Upper lobe of left lung (tissue), 6 donors: ENCODE measurements at places on chromosomes 7 and 10.
A peak's percentile ranks its signal among the peaks of the same experiment; 100 is the strongest.

DNA sequence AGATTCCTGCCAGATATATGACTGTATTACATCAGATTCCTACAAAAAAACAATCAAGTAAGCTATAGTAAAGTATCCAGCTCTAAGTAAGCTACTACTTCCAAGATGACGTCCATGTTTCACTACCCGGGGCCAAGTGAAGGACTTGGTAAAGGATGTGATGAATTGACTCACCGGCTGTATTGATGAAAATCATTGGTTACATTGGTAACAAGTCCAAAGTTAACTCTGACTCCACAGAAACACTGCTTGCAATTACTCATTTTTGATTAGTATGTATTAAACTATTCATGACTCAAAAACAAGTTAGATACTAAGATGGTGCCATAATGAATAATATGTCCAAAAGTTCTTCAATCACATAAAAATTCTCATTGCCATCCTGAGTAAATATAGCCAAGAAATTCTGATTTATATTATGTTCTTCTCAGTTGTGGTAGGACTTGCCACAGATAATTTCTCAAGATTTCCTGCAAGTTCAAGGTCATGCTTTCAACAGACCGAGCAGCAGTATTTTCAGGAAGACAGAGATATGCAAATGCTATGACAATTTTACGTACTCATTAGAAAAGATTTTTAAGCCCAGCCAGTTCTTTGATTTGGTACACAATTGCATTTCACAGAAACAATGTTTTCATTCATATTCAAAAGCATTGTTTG is 12.6 kb upstream of the DNAJC1 start:
- no peak for DNase-seq

GRCh38 chr10:51960494-51960895 is 261.1 kb upstream of the CSTF2T start:
- DNase-seq, result no peak

- DNase-seq, result peak; percentile 91
These were observed 1.1 kb downstream of the MARVELD1 start for GRCh38 chr10:97714401-97715258.

DNA sequence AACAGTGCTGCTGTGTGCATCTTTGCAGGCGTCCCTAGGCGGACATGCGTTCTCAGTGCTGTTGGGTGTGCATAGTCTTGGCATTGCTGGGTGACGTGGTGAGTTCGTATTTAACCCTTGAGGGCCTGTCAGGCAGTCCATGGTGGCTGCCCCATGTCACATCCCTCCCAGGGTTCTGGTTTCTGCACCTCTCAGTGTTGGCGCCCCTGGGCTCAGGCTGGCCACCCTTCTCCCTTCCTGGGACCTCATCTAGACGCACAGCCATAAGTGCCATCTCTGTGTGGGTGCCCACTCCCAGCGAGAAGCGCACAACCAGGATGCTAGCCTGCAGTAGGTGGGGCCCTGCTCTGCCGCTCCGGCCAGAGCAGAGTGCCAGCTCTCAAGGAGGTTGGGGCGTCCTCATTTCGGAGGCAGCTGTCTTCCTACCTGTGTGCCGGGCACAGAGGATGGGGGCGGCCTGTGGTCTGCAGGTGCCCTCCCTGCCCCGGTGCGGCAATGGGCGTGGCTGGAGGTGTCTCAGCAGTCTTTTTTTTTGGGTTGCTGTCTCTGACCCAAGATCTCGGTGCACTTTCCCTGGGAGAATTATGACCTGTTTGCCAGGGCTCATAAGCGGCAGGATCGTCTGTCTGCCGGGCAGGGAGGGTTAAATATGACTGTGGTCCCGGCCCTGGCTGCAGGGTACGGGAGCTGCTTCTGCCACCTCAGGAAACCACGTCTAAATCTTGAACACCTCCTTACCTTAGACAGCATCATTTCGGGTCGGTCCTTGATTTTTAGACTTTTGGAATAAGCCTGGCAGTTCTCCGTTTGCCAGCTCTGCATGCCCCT is 6.5 kb downstream of the INPP5A start:
- no peak for DNase-seq

DNA sequence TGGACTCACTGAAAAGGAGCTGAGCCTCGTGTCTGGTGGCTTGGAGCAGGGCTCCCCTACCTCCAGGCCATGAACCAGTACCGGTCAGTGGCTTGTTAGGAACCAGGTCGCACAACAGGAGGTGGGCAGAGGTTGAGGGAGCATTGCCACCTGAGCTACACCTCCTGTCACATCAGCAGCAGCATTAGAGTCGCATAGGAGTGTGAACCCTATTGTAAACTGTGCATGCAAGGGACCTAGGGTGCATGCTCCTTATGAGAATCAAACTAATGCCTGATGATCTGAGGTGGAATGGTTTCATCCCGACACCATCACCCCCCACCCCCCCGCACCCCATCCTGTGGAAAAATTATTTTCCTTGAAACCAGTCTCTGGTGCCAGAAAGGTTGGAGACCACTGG is 50.4 kb downstream of the TSPAN15 start:
- DNase-seq, result no peak

GRCh38 chr7:16822029-16822428 is 17.2 kb upstream of the AGR2 start:
- no peak for DNase-seq

DNA sequence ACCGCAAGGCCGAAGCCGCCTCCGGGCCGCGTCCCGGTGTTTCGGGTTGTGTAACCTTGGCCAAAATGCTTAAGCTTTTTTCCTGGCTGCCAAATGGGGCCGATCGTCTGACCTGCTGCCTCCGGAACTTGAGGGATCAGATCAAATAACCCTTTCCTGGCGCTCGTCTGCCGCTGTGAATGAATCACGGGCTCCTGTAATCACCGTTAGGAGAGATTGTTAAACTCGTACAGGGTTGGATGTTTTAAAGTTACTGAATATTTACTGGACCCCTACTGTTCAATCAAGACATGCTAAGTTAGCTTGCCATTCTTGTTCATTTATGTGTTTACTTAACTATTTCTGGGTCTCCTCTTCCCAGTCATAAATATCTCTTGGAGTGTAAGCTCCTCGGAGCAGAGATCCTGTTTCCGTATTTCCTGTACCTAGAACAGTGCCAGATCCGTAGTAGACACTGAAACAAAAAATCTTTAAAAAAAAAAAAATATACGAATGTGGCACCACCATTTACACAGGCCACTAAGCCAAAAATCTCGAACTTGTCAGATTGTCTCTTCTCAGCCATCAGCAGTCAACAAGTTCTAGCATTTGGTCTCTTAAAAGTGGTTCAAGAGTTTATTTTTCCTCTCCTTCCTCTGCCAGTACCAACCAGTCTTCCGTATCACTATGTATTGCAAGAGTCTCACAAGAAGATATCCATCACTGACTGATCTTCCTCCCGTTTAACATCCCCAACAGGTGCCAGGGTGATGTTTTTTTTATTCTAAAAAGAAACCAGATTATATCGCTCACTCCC is 650 bp upstream of the TM9SF3 start:
- DNase-seq, result no peak

GRCh38 chr10:60358282-60358681 is 31.4 kb downstream of the ANK3 start:
- DNase-seq, result no peak

DNA sequence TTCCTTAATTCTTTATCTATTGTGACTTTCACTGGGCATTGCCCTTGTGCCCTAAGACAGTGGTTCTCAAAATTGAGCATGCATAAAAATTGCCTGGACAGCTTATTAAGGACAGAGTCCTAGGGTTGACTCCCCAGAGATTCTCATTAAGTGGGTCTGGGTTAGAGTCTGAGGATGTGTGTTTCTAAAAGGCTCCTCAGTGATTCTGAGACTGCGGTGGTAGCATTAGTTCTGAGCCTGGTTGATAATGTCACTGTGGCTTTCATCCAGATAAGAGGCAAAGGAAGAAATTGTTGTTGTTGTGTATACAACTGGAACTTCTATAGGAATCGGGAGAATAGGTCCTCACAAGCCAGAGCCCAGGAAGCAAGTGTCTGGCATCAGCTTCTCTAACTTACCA is 1.3 kb downstream of the IFIT2 start:
- no peak for DNase-seq

DNA sequence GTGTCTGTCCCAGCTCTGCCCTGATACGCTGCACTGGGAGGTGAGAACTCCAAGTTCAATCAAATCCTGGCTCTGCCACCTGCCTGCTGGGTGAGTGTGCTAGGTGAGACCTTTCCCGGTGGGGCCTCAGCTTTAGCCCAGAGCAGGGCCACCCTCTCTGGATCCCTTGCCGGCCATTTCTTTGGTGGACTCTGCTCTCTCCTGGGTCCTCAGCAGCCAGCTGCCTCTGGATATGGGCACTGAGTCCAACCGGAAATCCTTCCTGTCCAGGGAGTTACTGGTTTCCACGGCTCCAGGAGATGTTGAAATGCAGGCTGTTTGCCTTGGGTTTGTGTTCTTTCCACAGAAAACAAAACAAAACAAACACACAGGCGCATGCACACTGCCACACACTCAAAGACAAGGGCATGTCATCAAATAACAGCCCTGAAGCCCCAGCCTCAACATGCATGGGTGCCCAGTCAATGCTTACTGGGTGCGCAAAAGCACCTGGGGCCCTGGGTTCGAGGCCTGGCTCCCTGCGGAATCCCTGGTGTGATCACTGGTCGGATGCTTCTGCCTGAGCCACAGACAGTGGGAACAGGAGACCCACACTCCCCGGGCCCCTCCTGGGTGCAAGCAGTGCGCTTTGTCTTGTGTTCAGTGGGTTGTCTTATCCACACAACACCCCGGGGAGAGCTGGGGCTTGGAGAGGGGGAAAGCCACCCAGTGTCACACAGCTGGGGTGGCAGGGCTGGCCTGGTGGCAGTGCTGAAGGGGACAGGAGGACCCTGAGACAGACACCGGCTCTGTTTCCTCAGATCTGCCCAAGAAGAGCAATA is 33.1 kb downstream of the PPIF start:
- DNase-seq, result peak; percentile 27

- DNase-seq, result peak; percentile 68
These were observed at the start of gene KMT2C for GRCh38 chr7:152435384-152436110. Gene KMT2C (minus strand): TSS chr7:152436003. CDS start chr7:152435786, 217 bp downstream.

DNA sequence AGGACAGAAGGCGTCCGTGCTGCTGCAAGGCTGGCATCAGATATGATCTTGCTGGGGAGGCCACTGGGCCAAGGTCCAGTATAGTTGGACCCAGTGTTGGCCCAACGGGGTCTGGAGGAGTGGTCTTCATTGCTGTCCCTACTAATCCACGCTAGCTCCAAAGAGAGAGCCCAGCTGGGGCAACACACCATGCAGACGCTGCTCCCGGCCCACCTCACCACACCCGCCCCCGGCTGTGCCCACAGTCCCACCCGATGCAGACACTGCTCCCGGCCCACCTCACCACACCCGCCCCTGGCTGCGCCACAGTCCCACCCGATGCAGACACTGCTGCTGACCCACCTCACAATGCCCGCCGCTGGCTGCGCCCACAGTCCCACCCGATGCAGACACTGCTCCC is 121.5 kb downstream of the VIPR2 start:
- DNase-seq, result peak; percentile 66

GRCh38 chr7:66043681-66044497 is 31.7 kb upstream of the ASL start:
- DNase-seq, result peak; percentile 73

- no peak for DNase-seq
These were observed 62.7 kb downstream of the NPY start for GRCh38 chr7:24346716-24347115.

GRCh38 chr7:151968357-151968756 is 12.1 kb downstream of the GALNTL5 start:
- DNase-seq, result no peak

DNA sequence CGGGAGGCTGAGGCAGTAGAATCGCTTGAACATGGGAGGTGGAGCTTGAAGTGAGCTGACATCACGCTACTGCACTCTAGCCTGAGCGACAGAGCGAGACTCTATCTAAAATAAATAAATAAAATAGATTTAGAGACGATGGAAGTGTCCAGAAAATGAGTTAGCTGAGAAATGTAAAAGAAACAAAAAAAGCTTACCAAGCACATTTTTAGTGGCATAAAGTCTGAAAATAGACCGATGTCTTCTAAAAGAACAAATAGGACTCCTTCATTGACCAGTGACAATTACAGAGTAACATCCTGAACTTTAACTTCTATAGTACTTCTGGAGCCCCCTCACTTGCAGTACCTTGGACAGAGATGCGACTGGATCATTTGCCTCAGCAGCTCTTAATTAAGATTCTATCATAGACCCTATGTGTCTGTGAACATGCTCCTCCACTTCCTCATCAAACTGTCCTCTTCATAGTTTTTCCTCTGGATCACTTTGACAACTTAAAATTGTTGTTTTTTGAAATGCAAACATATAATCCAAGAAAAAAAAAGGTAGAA is 25.2 kb upstream of the SRPK2 start:
- no peak for DNase-seq

GRCh38 chr7:156818133-156818532 is 74.8 kb downstream of the LMBR1 start:
- DNase-seq, result no peak

GRCh38 chr10:58514111-58514770 is 1.6 kb downstream of the BICC1 start:
- no peak for DNase-seq

DNA sequence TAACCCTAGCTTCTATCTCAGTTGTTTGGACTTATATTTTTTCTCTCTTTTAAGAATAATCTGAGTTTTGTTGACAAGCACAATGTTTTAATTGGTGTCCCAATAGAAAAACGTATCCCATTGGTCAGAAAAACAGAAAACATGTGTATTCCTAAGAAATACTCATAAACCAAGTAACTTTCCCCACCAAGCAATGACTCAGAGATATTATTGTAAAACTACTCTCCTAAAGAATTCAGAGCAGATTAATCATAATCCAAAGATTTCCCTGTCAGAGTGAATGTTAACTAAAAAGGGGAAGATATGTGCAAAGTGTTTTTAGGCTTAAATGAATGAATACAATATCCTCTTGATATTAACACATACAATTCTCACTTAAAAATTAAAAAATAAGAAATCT is 29.4 kb upstream of the MBL2 start:
- no peak for DNase-seq

- no peak for DNase-seq
These were observed 557.1 kb downstream of the KCNMA1 start for GRCh38 chr10:77080361-77081027.

DNA sequence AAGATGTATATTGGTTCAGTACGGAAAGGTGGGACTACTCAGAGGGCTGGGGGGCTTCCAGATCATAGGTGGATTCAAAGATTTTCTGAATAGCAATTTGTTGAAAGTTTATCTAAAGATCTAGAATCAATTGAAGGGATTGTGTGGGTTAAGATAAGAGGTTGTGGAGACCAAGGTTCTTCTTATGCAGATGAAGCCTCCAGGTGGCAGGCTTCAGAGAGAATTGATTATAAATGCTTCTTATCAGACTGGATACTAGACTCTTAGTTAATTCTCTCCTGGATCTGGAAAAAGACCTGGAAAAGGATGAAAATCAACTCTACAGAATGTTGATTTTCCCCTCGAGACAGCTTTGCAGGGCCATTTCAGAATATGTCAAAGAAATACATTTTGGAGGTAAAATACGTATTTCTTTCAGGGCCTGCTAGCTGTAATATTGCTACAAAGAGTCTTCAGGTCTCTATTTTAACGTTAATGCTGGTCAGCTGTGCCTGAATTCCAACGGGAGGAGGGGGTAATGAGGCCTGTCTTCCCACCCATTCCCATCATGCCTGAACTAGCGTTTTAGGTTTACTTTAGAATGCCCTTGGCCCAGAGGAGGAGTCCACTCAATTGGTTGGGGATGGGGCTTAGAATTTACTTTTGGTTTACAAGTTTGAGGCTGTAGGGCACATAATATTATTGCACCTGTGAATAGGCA is 12.8 kb upstream of the GPR15LG start:
- DNase-seq, result no peak

- peak; percentile 69 for DNase-seq
These were observed 29.3 kb downstream of the CRHR2 start for GRCh38 chr7:30652698-30653641.
